ENCODE measurements at places on chromosomes 6 and 20.

DNA sequence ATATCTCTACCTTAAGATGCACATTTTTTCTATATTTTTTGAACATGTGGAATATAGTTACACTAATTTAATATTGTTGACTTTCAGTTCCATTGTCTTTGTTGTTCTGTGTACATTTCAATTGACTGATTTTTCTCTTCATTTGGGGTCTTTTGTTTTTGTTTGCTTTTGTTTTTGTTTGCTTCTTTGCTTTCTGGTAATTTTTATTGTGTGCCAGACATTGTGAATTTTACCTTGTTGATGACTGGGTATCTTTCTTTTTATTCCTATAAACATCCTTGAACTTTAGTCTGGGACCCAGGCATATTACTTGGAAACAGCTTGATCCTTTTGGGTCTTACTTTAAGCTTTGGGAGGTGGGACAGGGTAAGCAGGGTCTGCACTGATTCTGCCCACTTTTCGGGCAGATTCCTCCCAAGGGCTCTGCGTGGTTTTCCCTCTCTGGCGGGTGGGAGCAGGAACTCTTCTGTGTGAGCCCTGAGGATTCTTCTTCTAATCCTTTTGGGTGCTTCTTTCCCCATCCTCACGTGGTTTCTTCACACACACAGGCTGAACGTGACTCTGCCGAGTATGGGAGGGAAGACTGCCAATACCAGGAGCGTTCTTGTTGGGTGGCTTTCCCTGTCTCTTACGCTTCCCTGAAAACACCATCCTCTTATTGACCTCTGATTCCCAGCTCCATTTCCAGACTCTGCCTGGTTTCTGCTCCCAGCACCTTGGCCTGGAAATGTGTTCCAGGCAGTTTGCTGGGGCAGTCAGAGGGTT is 200.5 kb downstream of the ARID1B start:
- DNase-seq = no peak

DNA sequence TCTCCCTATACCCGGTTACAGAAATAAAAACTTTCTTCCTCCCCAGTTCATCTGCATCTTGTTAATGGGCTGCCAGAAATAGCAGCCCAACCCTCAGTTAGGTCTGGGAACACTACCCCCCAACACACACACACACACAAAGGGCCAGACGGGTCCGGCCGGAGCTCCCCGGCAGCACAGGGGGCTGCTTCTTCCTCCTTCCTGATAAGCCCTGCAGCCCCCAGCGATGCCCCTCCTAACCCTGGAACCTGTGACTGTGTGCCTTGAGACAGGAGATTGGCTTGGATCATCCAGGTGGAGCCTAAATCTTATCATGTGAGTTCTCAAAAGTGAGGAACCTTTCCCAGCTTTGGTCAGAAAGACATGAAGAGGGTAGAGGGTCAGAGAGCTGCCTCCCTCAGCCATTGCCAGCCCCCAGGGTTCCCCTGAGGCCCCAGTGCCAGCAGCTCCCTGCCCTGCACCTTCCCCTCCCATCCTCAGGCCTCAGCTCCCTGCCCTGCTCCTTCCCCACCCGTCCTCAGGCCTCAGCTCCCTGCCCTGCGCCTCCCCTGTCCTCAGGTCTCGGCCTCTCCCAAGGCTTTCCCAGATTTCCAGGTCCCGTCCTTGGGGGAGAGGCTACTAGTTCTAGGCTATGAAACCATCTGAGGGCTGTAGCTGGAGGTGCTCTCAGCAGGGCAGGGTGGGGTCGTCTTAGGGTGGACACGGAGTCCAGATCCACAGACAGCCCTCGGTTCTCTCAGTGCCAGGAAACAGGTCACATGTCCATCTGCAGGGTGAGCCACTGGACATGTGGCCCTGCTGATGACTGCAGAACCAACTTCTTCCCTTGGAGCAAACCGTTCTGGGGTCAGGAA is 34.5 kb upstream of the CST7 start:
- DNase-seq = no peak

GRCh38 chr6:139406577-139407343 is 32.3 kb upstream of the CITED2 start:
- no peak for DNase-seq

GRCh38 chr6:132746048-132746447 is 11.7 kb downstream of the VNN2 start:
- no peak for DNase-seq

GRCh38 chr6:127190552-127190951 is 72.1 kb downstream of the RSPO3 start:
- DNase-seq = peak; percentile 63

DNA sequence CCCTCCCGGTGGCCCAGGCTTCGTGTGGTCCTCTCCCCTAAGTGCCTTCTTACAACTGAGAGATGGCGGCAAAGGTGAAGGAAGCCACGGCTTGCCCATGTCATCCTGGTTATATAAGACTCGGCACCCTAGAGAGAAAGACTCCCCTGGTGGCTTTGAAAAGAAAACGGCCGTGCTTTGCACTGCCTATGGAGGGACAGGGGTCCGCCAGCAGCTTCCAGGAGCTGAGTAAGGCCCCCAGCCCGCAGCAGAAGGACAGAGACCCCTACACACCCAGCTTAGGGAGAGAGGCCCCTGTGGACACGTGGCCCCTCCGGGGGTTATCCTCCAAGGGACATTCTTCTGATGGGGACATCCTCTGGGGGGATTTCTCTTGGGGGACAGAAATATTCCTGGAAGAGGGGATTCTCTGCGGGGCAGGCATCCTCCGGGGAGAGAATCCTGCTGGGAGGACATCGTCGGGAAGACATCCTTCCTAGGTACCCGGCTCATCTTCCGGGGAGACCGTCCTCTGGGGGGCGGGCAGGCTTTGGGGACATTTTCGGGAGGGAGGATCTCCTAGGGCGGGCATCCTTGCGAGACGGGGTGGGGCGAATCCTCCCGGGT is 511 bp upstream of the OGFR start:
- DNase-seq = peak; percentile 44

DNA sequence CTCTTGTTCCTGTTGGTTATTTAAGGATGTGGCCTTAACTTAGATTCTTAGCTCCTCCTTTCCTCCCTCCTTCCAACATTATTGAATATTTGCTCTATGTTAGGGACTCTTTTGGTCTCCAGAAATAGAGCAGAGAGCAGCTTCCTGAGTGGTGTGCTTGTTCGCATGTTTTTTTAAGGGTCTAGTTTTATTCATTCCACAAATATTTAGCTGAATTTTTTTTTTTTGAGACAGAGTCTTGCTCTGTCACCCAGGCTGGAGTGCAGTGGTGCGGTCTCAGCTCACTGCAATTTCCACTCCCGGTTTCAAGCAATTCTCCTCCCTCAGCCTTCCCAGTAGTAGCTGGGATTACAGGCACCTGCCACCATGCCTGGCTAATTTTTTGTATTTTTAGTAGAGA is 169.2 kb downstream of the ZFAND3 start:
- peak; percentile 45 for DNase-seq

- no peak for DNase-seq
These were observed 153.5 kb upstream of the MLN start for GRCh38 chr6:33957131-33957891.

- DNase-seq = peak; percentile 10
These were observed 47.9 kb downstream of the TRERF1 start for GRCh38 chr6:42403831-42404230.

GRCh38 chr6:52221302-52221701 is 23.0 kb downstream of the IL17F start:
- no peak for DNase-seq

DNA sequence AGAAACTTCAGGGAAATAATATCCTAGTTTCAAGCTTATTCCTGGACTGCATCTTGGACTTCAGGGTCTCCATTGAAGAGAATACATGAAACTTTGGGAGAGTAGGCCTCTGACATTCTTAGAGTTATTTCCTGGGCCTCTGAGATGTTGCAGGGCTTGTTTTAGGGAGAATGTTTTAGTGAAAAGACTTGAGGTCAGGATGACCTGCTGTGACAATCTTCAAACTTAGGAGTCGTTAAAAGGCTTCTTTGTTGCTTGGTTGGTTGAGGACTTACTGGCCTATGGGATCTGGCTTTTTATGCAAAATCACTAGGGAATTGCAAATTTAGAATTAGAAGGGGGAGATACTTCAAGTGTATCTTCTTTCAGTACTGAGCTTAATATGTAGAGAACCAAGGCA is 613.2 kb upstream of the FLRT3 start:
- DNase-seq = no peak

DNA sequence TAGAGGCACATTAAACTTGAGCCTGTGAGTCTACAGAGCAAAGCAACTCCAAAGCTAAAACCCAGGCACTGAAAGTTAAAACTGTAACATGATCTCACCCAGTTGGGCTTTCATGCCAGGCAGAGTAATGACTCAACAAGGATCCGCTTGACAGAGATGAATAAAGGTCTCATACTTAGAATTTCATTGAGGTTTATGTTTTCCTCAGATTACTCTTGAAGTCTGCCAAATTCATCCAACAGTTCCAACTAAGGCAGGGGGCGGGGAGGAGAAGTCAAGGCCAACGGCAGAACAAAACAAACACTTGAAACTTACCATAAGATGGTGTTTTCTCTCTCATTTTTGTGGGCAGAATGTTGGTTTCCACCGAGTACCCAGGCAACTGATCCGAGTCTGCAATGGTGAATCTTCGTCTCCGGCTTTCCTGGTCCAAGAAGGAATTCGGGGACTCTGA is 54.0 kb upstream of the IPCEF1 start:
- DNase-seq = peak; percentile 96

- no peak for DNase-seq
These were observed 16.4 kb upstream of the ENPP4 start for GRCh38 chr6:46113370-46113769.

DNA sequence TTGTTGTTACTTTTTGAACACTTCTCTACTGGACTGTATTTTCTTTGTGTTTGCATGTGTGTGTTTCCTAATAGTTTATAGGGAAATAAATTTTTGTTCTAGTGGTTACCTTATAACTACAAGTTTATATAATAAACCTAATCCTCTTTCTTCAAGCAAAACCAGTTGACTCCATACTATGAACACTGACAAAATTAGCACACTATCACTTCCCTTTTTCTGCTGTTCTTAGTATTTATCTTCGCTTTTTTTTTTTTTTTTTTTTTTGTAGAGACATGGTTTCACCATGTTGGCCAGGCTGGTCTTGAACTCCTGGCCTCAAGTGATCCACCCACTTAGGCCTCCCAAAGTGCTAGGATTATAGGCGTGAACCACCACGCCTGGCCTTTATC is 25.0 kb upstream of the C6orf62 start:
- no peak for DNase-seq

DNA sequence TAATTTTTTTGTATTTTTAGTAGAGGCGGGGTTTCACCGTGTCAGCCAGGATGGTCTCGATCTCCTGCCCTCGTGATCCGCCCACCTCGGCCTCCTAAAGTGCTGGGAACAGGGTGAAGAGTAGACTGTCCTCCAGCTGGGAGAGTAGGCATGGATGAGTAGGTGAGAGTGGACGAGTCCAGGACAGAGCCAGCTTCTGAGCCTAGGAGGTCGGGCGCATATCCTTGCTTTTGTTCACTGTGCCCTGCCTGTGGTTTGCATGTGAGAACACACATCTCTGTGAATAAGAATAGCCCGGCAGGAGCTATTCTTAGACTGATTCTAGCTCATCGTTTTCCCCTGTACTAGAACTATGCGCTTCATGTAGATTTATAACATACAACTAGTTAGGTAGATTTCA is 78.3 kb downstream of the RPP40 start:
- no peak for DNase-seq

GRCh38 chr6:111478749-111479148 is 4.3 kb downstream of the REV3L start:
- peak; percentile 81 for DNase-seq

DNA sequence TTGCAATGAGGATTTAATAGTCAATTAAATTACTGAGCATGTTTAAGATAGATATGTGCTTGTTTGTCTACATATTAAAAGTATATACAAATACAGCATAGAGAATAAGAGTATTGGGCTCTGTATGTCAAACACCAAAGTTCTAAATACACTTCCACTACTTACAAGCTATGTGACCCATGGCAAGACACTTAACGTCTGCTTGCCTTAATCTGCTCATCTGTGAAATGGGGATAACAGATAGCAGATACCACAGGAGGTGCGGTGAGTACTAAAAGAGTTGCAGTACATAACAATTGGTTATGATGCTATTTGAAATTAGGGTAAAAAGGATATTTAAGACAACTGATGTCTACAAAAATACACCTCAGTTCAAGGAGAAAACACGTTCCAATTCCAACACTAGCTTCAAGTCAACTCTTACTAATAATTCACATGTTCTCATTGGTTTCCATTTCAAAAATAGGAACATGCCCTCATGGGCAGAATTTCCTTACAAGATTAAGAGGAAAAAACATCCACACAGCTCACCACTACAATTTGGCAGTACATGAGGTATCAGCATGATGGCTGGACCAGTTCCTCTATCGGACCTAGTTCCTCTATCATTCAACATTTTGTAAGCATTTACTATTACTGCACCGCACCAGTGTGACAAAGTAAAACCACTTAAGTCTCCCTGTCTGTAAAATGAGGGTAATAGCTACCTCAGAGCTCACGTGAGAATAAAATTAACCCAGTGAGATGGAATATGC is 101.1 kb downstream of the SMLR1 start:
- DNase-seq = no peak

GRCh38 chr6:149162924-149163323 is 154.6 kb upstream of the TAB2 start:
- no peak for DNase-seq

- DNase-seq = peak; percentile 90
These were observed 39.6 kb downstream of the VEGFA start for GRCh38 chr6:43809417-43810305.

DNA sequence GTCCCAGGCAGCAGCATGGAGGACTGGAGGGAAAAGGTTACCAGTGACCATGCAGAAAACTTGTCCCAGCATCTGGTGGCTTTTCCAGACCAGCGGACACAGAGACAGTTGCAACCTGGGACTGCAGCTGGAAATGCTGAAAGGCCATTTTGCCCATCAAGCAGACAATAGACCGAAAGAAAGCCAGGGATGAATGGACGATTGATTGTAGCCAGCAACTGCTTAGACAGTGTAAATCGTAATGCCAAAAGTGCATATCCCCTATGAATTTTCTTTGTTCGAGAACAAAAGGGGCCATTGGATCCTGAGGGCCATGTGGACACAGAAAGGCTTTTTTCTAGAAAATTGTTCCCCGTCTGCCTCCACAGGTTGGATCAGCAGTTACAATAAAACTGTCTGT is 115.7 kb downstream of the MBOAT1 start:
- no peak for DNase-seq

DNA sequence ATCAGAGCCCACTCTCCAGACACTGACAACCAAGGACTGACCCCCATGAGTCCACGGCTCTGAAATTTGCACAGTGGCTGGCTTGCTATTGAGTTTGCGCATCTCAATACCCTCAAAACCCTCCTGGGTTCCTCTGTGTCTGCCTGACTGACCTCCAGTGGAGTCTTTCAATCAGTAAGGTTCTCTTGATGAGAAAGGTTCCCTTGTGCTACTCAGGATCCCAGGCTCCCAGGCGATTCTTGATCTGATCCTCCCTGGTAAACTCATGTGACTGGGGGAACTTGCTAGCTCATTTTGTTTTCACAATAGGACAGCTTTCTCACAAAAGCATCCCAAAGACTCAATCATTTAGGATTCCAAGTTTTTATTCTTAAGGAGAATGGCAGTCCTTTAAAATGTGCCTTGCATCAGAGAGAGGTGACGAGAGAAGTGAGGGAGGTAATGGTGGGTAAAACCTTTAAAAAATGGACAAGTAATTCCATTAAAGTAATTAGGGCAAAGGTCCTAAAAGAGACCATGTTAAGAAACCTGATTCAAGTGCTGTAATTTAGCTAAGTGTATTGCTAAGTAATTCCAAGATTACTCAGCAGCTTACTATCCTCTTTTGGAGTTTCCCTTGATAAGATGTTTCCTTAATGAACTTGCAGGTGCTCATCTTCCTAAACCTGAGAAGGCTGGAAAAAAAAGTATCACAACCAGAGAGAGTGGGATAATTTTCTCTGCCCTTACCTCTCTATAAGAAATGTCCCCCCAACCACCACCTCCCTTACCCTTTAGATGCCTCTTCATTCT is 304.7 kb upstream of the SGK1 start:
- DNase-seq = no peak

Data from ELR (cell line).